ENCODE measurements at places on chromosomes 1 and 21.

DNA sequence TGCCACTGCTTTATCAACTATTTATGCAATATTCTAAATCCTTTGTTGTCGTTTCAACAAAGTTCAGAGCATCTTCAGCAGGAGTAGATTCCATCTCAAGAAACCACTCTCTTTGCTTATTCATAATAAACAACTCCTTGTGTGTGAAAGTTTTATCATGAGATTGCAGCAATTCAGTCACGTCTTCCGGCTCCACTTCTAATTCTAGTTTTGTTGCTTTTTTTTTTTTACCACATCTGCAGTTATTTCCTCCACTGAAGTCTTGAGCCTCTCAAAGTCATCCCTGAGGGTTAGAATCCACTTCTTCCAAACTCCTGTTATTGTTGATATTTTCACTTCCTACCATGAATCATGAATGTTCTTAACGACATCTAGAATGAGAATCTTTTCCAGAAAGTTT, 14.8 kb upstream of the ETS2 start:
- DNase-seq: no peak

DNA sequence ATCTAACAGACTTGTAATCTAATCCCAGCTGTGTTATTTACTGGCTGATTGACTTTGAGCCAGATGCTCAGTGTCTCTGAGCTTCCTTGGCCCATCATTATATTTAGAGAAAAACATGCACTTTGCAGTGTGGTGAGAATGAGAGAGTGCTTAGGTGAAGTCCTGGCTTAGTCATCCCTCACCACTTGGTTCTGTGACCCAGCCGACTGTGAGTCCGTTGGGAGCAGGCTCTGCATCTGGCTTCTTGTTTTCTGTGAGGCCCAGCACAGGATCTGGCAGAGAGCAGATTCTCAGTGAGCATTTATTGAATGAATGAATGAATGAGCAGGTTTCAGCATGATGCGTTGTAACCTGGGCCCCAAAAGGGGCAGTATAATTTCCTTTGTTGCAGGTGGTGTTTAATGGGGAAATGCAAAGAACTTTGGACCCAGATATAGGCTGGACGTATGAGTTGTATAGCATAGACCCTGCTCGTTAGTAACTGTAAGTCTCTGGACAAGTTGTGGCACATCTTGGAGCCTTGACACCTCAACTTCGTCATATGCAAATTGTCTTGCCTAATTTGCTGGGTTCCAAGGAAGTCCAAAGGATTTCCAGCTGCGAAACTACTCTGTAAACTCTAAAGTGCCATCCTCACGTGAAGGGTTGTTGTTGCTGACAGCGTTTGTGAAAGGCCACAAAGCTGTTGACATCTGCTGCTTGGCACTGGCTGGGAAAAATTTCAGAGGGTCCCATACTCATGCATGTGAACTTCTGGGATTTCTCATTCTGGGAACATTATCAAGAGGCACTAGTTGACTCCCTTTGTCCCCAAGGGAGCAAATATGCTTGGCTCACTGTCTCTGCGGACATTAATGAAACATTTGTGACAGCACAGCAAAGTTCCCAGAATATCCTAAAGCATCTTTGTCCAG, 138.8 kb upstream of the USP24 start:
- DNase-seq: no peak

DNA sequence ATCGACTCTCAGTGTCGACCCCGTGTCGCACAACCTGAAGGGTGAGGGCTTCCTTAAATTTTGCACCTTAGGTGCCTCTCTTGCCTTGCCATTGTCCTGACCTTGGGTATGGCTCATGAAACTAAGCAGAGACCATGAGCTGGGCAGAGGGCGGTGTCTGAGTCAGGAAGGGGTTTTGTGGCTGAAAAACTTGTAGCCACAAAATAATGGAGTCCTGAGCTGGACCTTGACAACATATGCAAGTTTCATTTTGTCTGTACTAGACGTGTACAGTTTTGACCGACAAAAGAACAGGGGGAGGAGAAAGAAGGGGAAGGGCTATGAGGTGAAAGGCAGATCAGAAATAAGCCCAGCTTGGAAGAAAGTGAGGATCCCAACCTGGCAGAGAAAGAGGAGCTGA, 8.3 kb upstream of the RUNX1 start:
- no peak for DNase-seq

DNA sequence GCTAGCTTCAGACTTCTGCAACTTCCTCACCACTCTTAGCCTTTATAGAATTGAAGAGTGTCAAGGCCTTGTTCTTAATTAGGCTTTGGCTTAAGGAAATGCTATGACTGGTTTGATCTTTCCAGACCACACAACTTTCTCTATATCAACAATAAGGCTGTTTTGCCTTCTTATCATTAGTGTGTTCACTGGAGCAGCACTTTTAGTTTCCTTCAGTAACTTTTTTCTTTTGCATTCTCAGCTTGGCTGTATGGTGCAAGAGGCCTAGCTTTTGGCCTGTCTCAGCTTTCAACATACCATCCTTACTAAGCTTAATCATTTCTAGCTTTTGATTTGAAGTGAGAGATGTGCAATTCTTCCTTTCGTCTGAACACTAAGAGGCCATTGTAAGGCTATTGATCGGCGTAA, 8.6 kb downstream of the PRKACB start:
- DNase-seq: no peak

DNA sequence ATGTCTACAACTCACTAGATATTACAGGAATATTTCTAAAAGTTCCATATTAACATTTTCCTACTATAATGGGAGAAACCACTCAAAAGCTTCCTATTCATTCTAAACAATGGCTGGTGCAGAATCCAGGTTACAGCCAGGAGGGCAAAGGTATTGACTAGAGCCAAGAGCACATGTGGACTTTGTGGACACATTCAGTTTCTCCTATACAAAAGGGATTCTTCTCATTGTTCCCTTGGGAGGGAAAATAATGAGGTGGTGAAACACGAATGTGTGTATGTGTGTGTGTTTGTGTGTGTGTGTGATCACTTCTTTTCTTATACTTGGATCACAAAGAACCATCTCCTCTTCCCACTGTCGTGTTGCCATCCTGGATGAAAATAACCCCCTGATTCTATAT, 1000.0 kb downstream of the ADGRL2 start:
- no peak for DNase-seq

DNA sequence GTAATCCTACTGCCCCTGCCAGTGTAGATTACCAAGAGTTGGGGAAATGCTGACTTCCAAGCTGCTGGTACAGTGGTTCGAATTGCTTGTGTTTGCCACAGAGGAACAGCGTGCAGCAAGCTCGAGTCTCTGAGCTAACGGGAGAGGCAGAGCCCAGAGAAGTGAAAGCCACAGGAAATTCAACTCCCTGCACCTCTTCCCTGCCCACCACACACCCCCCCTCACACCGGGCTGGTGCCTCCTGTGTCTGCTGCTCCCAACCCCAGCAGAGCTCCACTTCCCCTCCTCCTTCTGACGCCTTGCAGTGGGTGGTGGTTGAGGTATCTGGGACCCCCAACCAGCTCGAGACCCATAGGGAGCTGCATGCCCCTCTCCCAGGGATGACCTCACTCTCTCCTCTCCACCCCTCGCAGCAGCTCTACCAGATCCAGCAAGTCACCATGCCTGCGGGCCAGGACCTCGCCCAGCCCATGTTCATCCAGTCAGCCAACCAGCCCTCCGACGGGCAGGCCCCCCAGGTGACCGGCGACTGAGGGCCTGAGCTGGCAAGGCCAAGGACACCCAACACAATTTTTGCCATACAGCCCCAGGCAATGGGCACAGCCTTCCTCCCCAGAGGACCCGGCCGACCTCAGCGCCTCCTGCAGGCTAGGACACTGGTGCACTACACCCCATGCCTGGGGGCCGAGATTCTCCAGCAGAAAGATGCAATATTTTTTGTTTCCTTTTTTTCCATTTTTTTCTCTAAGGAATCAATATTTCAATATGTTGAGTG, 13.1 kb upstream of the KCNQ4 start:
- no peak for DNase-seq

DNA sequence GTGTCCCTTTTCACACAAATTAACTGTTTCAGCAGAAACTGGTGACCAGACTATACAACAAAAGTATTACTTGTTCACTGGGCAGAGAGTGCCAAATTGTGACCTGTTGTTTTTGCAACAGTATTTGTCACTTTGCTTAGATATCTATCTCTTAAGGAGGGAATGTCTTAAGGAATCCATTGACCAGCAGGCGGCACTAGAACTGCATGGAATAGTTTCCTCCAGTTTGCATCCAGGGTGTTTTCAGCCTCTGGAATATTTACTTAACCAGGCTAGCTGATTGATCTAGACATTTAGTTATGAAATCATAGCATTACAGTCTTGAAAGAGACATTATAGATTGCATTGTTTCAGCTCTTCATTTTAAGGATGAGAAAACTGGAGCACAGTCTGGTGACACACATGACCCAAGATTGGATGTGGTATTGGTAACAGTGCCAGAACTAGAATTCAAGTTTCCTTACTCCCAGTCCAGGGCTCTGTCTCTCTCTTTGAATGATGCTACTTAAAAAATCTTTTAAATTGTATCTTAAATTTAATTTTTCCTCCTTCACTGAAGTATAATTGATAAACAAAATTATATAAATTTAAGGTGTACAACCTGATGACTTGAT, 16.9 kb downstream of the RPTN start:
- peak; percentile 71 for DNase-seq

GRCh38 chr1:159829273-159829634, 2.6 kb downstream of the SLAMF8 start:
- peak; percentile 33 for DNase-seq

DNA sequence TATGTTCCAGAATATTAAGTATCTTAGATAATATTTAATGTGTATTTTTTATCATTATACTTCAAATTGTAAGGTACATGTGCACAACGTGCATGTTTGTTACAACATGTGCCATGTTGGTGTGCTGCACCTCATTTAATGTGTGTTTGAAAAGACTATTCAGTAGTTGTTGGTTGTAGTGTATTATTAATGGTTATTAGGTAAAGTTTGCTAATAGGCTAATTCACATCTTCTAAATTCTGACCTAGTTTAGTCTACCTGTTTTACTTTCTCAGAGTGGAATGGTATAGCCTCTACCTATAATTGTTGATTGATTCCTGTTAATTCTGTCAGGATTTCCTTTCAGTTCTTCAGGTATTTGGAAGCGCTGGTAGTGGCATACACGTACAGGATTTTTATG, 153.0 kb downstream of the NCAM2 start:
- DNase-seq: no peak

- peak; percentile 65 for DNase-seq
Measured at GRCh38 chr1:63984257-63984929, 210.6 kb downstream of the ROR1 start.

- DNase-seq: no peak
Measured at GRCh38 chr1:20949871-20950590, 162.9 kb upstream of the HP1BP3 start.

- no peak for DNase-seq
Measured at GRCh38 chr1:53408755-53409129, 50.5 kb upstream of the DMRTB1 start.

DNA sequence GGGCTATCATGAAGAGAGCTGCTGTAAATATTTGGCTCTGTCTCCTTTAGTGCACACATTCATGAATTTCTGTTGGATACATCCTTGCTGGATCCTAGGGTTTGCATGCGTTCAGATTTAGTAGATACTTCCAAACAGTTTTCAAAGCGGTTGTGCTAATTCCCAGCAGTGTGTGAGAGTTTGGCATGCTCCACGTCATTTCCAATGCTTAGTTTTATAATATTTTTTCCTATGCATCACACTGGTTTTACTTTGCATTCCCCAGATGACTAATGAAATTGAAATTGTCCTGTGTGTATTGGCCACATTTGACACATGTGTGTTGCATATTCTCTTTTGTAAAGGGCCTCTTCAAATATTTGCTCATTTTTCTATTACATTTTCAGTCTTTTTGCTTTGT, 18.5 kb upstream of the AADACL3 start:
- no peak for DNase-seq

- DNase-seq: no peak
Measured at GRCh38 chr1:150269451-150269850, 635 bp upstream of the APH1A start.

DNA sequence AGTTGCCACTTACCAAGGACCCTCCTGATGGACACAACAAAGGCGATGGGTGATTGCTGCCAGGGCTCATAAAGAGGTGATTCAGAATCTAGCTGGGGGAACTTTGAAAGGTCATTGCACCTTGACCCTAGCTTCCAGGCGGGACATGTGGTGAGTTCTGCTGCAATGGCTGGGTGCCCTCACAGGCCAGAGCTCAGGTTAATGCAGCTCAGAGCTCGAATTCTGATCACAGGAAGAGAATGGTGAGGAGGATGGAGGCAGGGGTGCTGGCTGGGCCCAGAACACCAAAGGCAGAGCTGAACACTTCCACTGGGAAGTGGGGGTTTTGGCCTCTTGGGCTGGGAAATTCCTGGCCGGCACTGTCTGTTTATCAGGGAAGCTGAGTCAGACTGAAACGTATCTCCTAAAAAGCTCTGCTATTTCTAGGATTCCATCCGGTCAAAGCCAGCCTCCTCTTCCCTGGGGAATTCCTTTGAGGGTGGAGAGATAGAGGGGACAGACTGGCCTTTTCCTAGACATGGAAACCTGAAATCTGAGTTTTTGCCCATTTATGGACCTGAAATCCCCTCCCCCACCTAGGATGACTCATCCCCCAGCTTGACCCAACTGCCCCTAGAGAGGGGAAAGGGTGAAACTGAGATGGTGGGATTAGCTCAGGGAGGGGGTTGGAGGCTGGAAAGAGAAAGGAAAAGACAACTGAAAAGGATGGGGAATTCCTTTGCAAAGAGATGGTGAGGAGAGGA, 27.2 kb downstream of the NUAK2 start:
- DNase-seq: peak; percentile 94

DNA sequence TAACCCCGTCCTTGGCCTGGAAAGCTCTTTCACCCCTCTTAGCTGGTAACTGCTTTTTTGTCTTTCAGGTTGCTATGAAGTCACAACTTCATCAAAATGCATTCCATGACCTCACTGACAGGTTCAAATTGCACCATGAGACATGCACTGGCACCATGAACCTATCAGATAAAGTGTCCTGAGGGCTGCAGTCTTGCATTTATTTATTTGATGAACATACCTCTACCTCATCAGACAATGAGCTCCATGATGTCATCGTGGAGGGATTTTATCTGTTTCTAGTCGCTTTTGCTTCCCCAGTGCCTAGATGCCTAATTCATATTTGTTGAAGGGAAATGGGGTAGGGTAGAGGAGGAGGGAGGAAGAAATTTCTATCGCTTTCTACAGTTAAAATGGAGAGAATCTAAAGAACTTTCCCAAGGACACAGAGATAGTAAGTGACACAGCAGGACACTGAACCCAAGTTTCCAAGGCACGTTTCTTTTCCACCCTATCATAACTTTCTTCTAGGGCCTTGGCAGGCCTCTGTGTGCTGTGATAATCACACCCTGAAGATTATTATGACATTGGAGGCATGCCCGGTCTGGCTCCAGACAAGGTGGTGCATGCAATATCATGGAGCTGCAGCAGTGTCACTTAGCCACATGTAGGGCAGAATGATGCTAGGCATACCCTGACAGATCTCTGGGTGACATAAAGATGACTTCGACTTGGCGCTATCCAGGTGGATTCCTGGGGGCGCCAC, 69.5 kb downstream of the CD58 start:
- no peak for DNase-seq

- no peak for DNase-seq
Measured at GRCh38 chr1:82007804-82008203, 207.1 kb downstream of the ADGRL2 start.
